Hippocampal formation (tissue), 2 donors: ENCODE measurements at places on chromosomes 2 and 18.

DNA sequence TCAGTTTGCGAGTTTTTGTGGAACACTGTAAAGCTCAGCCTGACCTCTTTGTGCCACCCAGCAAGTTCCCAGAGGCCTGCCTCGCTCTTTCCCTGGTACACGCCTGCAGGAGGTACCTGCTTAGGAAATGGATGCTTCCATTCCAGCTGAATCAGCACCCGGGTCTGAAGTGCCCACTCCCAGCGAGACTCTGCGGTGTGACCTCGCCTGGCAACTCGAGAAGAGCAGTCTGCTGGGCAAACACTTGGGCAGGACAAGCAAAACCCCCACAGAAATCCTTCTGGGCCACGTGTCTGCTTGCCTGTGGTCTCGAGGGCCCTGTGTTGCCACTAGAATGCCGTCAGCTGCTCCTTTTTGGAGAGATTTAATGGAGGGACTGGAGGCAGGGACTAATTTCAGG, 127.6 kb downstream of the MAPK4 start:
- no peak for DNase-seq

GRCh38 chr2:41267929-41268659, 779.7 kb upstream of the PKDCC start:
- peak; percentile 2 for DNase-seq

DNA sequence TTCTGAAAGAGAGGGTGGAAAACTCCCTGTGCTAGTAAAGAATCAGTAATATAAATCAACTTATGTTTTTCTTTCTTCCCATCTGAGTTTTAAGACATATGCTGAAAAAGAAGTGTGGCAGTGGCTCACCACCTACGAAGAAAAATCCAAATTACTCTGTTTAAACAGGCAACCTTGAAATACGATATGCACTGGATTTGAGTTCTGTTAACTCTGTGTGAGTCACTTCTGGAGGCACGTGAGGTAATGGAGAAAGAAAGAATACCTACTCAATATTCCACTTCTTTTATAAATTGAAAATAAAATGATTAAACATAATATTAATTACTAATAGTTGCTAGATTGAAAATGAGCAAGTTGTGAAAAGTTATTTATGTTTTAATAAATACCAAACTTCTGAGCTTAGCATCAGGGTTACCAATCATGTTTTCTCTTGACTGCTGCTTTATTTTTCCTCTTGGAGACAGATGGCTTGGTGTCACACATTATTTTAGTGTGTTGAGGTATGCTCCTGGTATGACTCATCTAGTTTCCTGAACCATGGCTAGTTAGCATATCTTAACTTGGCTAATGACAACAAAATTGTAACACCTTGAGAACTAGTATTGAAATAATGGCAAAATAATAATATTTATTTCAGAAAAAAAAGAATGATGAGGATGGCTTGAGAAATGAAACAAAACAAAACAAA, 1705.5 kb upstream of the PIK3C3 start:
- no peak for DNase-seq

- no peak for DNase-seq
Measured at GRCh38 chr2:212770240-212770639, 231.6 kb upstream of the ERBB4 start.

- DNase-seq: peak; percentile 2
Measured at GRCh38 chr18:47781561-47781960, 148.9 kb downstream of the SMAD2 start.

- no peak for DNase-seq
Measured at GRCh38 chr2:101710471-101711318, 13.2 kb downstream of the MAP4K4 start.

GRCh38 chr18:55466789-55467188, 121.2 kb downstream of the TCF4 start:
- no peak for DNase-seq

GRCh38 chr18:58570360-58571064, 58.4 kb downstream of the ALPK2 start:
- no peak for DNase-seq

DNA sequence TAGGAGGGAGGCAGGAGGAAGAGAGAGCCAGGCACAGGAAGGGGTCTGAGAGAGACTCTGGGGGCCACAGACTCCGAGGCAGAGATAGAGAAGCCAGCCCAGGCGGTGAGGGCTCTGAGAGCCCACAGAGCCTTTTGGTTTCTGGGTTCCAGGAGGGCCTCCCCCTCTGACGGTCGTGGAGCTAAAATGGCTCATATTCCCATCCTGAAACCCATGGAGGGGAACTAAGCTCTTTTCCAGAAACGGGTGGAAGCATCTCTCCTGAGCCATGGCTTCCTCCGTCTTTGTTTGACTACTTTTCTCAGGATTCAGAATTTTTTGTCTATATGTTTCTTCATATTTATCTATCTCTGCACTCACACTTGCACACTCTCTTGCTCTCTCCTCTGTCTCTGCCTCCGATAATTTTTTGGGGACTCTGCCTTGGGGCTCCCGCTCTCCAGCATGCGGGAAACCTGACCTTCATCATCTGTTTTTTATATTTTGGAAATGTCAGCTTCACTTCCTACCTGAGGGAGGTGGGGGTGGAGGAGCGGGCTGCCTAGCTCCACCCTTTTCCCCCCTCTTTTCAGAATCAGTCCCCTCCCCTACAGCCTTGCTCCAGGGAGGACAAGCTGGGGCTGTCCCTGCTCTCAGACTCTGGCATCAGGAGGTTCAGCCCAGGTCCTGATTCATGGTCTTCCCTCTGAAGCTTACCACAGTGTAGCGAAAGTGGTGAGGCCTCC, 5.0 kb upstream of the PKDCC start:
- no peak for DNase-seq

DNA sequence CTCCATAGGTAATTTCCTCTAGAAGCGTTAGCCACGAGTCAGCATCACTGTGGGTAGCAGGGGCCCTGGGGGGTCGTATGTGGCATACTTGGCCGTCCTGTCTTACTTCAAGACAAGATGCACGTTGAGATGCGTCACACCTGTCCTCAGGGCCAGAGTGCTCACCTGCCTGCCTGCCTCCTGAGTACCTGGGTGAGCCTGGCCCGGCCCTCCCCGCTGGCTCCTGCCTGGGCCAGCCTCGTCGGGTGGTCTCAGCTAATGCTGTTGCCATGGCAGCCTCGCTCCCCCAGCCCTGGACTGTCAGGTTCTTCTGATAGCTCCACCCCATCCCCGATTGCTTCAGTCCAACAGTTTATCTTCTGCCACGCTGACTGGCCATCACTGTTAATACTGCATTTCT, 232.4 kb downstream of the GBX2 start:
- DNase-seq: no peak

GRCh38 chr18:30280186-30280585, 762.4 kb downstream of the DSC3 start:
- no peak for DNase-seq

DNA sequence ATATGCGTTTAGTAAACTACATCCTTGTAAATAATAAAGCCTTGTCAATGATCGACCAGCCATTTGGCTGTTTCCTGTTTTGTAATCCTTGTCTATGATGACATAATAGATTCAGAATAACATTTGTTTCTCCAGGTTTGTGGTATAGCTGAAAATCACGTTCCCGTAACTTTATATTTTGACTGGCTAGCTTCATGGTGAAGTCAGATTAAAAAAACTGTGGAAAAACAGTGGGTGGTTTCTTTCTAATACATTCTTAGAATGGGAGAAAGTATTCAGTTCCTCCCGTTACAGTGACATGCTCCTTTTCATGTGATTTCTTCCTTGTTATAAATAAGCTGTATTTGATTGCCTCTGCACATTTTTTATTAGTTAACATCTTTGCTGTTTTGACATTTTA, 366.9 kb downstream of the NYAP2 start:
- DNase-seq: no peak
